ENCODE measurements at places on chromosomes 3 and 15.

GRCh38 chr3:160564949-160565441, 376 bp downstream of the KPNA4 start:
- DNase-seq: peak; percentile 88

GRCh38 chr15:89367485-89368451, 33.1 kb upstream of the POLG start:
- DNase-seq: peak; percentile 83

GRCh38 chr3:129554356-129555152, 11.6 kb downstream of the H1-8 start:
- DNase-seq: peak; percentile 54

- DNase-seq: peak; percentile 43
Observed at GRCh38 chr15:64857421-64857820, 15.7 kb downstream of the PLEKHO2 start.

DNA sequence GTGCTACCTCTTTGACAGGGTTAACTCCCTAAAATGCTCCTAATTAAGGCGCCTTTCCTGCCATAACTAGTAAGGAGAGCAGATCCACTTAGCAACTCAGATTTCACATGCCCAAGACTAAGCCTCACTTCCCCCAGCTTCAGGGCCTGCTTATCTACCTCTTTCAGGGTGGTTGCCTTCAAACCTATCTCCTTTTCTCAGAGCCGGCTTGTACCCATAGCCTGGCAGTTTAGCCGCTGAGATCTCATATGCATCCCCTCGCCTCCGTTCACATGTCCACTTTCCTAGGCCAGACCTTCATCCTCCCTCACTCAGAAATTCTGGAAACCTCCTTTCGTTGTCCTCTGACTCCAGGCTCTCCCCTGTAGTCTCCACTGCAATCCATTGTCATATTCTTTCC, 1.0 kb upstream of the FSTL1 start:
- DNase-seq: no peak

- DNase-seq: no peak
Observed at GRCh38 chr15:60901647-60902046, 327.5 kb downstream of the RORA start.

DNA sequence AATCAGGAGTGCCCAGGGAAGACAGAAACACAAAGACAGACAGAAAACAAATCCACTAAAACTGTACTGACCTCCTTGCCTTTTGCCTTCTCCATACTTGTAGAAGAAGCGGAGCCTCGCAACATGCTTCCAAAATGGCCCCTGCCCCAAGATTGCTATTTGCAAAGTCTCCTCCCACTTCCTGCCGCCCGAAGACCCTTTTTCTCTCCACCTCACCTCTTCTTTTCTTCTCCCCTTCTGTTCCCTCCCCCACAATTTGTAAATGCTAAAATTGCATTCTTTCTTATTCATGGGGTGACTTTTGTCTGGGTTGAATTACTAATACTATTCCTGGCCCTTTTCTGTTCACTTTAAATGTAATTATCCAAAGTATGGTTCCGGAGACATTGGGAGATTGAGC, at the start of gene DPPA4:
Gene DPPA4 (minus strand): TSS at position 154 of the 400 bp plus-strand sequence. CDS start 29 bp downstream, at position 125.
- DNase-seq: no peak

DNA sequence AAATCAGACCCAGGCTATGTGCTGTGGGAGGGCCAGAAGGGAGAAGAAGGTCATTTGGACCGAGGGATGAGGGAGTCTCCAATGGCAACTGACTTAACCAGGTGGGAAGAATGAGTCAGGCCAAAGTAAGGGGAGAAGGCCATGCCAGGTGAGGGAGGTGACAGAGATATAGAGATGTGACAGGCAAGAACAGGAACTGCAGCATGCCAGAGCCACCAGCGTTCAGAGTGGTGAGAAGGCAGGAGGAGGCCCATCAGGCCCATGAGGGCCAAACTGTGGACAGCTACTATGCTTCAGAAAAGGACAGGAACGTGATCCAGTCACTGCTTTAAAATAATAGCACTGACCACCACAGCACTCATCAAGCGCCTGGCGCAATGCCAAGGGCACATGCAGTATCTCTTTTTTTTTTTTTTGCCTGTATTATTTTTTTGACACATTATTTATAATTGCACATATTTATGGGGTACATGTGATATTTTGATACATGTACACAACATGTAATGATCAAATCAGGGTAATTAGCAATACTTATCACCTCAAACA, 154.3 kb upstream of the IGF1R start:
- no peak for DNase-seq

- DNase-seq: no peak
Observed at GRCh38 chr3:112781599-112781998, 65.1 kb downstream of the CD200R1L start.

All from eye (tissue), 1 donor.